ENCODE measurements at places on chromosomes 6 and 20.

GRCh38 chr20:43915211-43916072 lies 790 bp downstream of the TOX2 start:
- peak; percentile 39 for DNase-seq

DNA sequence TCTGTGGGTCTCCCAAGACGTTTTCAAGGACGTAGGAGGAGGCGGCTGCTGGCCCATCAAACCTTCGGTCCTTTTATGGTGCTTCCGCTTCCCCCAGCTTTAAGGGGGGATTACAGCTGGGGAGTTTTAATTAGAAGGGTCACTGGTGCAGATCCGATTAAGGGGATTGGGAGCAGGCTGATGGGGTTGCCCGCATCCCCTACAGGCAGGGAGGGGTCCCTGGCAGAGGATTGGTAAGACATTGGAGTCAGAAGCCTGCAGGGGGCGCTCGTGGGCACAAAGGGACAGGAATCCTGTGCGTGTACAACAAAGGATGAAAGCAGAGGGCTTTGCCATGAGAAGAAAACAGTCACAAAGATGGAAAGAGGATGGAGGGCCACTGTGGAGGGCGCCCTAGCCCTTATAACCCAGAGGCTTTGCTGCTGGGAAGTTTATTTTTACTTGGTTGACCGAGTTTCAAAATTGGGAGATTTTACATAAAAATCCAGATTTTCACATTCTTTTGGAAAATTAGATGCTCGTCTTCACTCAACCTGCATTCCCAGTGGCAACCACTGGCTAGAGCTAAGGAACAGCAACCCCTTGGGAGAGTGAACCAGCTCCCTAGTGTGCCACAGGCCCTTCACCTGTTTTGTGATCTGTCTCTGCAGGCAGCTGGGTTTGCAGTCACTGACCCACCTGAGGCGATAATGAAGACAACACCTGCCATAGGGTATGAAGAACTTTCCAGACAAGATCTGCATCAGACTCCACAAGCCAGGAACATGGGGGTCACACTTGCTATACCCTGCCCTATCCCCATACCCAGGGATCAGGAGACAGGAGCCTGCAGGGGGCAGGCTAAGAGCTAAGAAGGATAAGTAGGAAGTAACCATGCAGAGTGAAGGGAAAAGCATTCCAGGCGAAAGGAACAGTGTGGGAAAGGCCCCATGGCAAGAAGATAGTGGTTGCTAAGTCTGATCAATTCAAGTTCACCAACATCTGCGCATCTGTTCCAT lies 97.7 kb downstream of the KCNB1 start:
- peak; percentile 43 for DNase-seq

- DNase-seq = no peak
Measured at GRCh38 chr20:7497985-7498384, 442.3 kb downstream of the HAO1 start.

GRCh38 chr6:168794491-168794890 lies 353.5 kb downstream of the SMOC2 start:
- no peak for DNase-seq

DNA sequence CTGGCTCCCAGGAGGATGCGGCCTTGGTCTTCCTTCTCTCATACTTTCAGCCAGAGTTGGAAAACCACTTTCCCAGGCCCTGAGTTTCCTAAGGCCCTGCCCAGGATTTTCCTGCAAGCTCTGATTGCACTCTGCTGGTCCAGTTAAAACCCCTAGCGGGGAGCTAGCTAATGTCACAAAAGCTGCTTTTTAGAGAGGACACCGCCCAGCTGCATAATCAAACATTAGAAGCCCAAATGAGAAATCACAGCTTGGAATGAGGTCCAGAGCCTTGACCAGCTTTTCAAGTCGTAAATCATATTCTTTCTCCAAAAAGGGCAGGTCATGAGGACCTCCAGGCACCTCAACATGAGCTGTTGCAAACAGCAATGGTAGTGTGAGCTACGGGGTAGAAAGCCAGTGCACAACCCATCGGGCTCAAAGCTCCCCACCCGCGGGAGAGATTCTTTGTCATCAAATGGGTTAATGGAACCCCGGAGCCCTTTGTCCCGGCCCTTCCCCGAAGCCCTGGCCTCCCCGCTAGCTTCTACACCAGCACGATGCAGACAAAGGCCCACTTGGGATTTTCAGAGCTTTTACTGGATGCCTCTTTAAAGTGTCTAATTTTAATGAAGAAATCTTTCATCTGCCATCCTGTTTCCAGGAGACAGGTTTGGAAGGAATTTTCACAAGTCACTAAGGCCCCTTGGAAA lies 134.0 kb downstream of the SCML4 start:
- no peak for DNase-seq

- no peak for DNase-seq
Measured at GRCh38 chr6:125423047-125423446, 121.3 kb upstream of the HDDC2 start.

GRCh38 chr20:39117491-39117890 lies 155.3 kb downstream of the DHX35 start:
- no peak for DNase-seq

DNA sequence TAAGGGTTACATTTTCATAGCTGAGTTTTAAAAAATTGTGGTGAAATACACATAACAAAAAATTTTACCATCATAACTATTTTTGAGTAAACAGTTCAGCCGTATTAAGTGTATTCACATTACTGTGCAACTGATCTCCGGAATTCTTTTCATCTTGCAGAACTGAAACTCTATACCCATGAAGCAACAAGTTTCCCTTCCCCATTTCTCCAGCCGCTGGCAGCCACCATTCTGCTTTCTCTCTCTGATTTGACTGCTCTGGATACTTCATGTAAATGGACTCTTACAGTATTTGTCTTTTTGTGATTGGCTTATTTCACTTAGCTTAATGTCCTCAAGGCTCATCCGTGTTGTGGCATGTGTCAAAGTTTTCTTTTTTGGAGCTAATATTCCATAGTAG lies 341.6 kb downstream of the QKI start:
- no peak for DNase-seq

DNA sequence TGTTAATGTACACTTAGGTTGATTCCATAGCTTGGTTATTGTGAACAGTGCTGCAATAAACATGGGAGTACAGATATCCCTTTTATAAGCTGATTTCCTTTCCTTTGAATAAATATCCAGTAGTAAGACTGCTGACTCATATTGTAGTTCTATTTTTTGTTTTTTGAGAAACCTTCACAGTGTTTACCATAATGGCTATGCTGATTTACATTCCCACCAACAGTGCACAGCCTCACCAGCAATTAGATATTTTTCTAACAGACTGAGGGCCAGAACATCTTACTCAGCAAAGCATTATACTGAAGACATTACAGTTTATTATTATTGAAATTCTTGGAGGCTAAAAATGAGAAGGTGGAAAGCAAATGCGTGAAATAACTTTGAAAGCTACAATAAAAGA lies 187.3 kb upstream of the HEY2 start:
- no peak for DNase-seq

DNA sequence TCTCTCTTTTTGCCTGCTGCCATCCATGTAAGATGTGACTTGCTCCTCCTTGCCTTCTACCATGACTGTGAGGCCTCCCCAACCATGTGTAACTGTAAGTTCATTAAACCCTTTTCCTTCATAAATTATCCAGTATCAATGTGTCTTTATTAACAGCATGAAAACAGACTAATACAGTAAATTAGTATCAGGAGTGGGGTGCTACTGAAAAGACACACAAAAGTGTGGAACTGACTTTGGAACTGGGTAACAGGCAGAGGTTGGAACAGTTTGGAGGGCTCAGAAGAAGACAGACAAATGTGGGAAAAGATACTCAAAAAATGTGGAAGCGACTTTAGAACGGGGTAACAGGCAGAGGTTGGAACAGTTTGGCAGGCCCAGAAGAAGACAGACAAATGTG lies 189.4 kb downstream of the HTR1B start:
- no peak for DNase-seq

DNA sequence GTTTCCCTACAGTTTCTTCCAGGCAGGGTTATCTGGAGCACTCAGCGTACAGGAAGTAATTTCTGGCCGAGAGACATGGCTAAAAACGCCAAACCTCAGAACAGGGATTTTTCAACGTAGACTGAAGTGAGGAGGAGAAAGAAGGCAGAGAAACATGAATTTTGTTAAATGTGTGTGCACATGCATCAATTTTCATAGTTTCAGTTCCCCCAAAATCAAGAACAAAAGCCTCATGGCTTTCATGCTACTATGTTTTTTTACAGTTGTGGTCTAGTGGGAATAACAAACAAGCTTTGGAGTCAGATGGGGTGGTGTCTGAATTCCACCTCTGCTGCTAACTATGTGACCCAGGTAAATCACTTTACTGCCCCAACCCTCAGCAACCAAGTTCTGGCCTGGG lies 4.9 kb downstream of the TOMM34 start:
- no peak for DNase-seq

- peak; percentile 59 for DNase-seq
Measured at GRCh38 chr6:7243179-7243981, 69.6 kb downstream of the SSR1 start.

DNA sequence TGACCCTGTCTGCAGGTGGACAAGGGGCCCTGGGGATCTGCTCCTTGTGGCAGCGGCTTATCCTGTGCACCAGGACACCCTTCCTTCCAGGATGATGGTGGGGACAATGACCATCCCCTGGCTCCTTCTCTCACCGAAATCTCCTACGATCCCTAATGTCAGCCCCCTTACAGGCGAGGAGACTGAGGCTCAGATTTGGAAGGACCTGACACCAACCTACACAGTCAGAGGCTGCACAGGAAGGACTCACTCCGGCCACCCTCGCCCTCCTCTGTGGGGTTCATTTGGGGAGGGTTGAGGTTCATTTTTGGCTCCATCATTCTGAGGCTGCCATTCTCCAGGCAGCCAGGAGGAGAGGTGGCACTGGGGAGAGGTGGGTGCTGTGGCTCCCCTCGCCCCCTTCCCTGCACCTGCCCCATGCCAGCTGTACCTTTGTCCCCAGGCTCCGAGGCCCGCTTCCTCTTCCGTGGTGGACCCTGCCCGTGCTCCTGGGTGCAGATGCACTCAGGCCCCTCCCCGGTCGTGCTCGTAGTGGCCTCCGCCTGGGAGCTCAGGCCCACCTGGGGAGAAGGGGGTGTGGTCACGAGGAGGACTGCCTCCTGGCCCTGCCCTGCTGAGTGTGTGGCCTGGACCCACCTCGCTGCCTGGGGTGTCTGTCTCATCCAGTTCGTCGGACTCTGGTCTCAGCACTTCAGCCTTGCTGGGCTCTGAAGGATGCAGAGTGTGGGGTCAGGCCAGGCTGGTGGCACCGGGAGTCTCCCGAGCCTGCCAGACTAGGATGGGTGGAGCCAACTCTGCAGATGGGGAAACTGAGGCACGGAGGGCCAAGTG lies 5.3 kb upstream of the CABLES2 start:
- no peak for DNase-seq

DNA sequence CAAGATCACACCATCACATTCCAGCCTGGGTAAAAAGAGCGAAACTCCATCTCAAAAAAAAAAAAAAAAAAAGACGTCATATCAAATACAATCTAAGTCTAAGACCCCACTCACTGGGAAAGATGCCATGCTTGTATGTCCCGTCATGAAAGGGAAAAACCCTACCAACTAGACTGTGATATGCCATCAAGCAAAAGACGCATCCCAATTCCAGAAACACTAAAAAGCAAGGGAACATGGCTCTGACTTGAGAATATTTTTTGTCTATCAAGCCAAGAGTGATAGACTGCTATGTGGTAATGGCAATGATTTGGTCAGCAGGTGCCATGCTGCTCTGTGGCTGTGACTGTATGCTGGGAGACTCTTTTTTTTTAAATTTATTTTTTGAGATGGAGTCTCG lies 23.0 kb downstream of the LAMA5 start:
- DNase-seq = no peak

DNA sequence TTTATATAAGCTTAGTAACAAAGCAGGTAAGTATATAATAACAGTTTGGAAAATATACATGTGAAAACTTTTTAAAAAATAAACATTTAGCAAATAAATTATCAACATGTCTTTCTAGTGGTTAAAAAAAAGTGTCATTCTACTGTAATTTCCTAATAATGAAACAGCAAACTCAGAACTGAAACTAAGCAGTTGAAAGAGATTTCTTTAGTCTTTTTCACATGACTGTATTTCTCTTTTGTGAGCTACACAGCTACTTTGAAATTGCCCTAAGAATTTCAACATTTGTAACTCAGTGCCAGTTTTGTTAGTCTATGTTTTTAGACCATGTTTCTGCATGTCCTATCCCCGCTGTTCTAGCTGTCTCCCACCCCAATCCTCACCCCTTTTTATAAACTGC lies 28.4 kb upstream of the SDHAF4 start:
- no peak for DNase-seq

- no peak for DNase-seq
Measured at GRCh38 chr20:44153636-44154043, 33.3 kb downstream of the JPH2 start.

- DNase-seq = no peak
Measured at GRCh38 chr6:39389484-39389767, 66.9 kb upstream of the KCNK16 start.

DNA sequence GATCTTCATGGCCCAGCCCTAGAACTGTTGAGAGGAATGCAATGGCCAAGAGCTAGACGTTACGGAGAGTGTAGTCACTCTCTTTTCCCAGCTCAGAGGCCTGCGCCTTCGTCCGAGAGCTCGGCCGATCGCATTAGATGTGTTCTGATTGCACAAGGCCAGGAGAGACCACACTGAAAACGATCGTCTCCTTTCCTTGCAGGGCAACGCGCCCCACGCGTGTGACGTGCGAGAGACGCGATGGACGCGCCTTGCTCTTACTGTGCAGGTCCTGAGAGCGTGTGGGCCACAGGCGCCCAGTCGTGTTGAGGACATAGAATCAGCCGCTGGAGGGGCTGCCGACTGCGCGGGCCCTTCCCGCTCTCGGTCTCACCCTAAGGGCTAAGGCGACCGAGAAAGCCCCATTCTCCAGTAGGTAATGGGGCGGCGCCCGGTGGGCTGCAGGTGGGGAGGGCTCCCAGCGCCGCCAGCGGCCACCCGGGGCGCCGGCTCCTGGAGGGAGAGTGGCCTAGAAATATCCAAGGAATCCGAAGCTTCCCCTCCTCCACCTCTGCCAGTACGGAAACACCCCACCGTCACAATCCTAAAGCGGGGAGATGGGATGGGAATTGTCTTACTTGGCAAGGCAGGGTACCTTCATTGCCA lies 26.9 kb downstream of the TFAP2B start:
- DNase-seq = no peak

DNA sequence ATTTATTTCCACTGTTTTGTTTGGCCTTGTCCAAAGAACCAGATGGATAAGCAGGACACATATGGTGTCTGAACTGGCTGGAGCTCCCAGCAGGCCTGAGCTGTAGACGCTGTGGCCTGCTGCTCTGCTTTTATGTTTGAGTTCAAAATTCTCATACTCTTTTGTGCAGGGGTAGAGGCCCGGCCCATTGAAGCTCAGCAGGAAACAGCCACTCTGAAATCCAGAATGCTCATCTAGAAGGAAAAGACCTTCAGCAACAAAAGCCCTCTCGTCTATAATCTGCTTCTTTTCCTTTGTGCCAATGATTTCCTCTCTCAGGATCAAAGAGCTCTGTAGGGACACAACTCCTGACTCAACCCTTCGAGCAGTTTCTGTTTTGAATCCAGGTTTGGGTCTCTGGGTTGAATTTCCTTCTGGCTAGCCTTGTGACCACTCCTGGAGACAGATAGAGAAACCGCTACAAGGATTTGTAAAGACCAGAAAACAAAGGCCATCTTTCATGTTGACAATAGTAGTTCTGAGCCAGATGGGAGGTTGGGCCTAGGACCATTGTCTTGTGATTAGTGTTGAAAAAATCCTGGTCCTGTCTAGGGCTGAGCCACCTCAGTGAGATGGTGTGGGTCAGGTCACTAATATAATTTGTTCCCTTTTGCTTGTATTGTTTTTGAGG lies 446.7 kb downstream of the BCKDHB start:
- no peak for DNase-seq

Data from activated CD4-positive, alpha-beta T cell treated with anti-CD3 and anti-CD28 coated beads for 4 hours (primary cell).